ENCODE measurements at places on chromosomes 6 and 20.

DNA sequence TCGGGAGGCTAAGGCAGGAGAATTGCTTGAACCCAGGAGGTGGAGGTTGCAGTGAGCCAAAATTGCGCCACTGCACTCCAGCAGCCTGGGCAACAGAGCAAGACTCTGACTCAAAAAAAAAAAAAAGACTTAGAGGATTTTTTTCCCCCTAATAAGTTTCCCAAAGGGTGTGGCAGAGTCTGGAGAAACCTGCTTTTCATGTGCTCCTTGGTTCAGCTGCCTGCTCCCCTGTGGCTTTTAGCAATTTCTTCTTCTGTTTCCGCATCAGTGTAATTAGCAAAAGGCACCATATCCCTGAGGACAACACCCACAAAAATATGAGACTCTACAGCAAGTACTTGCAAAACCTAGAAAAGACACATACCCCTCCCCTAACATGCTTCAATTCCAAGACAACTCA lies 28.6 kb upstream of the ZNF133 start:
- no peak for DNase-seq

- no peak for DNase-seq
Observed at GRCh38 chr6:97925504-97925903, 642.5 kb upstream of the MMS22L start.

- DNase-seq: peak; percentile 94
Observed at GRCh38 chr6:113858480-113859348, 1.6 kb downstream of the MARCKS start.

DNA sequence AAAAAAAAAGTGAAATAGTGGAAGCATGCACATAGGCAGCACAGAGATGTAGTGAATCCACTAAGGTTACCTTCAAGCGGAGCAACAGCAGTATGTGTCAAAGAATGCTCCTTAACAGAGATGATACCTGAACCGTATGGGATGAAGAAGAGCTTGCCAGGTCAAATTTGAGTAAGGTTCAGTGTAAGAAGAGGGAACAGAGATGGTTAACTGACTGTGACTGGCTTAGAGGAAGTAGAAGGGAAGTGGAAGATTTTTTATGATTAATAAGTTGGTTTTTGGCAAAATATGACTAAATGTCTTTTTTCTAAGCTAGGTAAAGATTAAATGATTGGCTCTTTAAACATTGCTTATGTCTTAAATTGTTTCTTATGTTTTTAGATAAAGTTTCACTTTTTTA lies 52.6 kb upstream of the C20orf144 start:
- no peak for DNase-seq

DNA sequence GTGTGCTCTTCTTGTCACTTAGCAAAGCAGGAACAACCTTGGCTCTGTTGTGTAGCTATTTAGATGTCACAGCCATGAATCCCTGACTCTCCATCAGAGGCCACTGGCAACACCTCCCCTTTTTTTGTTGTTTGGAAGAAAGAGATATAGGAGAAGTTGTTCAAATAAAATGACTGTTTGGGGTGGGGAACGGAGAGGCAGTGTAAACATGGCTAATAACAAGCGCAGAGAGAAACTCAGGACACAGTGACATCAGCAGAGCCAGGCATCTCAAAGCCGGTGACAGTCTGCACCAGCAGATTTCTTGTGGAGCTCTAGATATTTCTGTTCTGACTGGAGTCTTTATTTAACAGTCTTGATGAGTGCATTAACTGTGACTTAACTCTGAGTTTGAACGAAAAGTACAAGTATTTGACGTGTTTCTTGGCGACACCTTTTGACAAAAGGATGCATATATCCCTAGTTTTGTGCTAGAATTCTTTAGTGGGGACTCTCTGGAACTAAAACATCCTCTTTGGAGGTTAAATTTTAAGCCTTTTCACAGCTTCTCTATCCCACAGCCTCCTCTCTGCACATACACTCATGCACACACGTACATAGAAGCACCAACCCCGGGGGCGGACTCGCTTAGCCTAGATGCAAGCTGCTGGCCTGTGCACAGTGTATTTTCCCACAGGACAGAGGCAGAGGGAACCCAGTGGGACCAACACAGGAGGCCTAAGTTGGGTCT lies 53.8 kb downstream of the ADAT2 start:
- no peak for DNase-seq

DNA sequence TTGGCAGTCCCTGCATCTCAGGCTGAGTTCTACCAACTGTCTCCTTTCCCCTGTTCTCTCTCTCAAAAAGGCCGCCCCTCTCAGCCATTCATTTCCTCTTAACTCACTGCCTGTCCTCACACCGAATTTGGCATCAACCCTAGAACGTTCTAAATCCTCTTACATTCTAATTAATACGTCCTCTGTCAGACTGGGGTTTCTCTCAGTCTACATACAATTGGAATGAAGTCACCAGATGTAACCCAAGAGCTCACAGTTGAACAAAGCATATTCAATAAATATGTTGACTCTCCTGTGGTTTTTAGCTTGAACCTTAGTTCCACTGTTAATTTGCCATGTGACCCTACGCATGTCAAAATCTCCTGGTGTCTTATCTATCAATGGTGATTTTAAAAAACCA lies 269.6 kb downstream of the CLIC5 start:
- no peak for DNase-seq

DNA sequence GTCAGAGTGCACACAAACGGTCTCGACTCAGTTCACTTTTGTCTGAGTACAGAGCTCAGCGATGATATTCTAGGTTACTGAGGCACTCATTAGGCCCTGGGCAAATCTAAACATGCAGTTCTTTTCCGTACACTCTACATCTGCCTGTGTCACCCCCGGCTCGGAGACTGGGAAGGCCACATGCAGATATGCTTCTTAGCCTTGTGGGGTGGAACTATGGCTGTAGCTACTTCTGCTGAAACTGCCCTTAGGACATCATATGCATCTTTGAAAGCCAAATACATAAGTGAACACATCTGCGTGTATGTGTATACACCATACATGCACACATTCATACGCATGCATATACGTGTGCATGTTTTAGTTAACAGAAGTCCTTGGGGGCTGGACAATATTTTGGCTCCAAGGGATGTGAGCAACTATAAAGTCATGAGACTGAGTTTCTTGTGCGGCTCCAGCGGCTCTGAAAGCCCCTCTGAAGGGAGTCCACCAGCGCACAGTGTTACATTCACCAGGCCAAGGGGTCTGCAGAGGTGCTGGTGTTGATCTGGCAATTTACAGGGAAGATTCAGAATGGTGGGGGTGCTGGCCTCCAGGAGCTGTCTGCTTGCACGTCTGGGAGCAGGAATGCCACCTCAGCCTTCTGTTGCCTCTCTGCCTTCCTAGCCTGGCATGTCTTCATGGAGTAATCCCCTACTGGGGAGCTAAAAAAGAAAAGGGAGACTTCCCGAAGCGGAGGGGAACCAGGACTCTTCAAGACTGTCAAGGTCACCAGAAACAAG lies 31.6 kb downstream of the PSMG4 start:
- DNase-seq: no peak

DNA sequence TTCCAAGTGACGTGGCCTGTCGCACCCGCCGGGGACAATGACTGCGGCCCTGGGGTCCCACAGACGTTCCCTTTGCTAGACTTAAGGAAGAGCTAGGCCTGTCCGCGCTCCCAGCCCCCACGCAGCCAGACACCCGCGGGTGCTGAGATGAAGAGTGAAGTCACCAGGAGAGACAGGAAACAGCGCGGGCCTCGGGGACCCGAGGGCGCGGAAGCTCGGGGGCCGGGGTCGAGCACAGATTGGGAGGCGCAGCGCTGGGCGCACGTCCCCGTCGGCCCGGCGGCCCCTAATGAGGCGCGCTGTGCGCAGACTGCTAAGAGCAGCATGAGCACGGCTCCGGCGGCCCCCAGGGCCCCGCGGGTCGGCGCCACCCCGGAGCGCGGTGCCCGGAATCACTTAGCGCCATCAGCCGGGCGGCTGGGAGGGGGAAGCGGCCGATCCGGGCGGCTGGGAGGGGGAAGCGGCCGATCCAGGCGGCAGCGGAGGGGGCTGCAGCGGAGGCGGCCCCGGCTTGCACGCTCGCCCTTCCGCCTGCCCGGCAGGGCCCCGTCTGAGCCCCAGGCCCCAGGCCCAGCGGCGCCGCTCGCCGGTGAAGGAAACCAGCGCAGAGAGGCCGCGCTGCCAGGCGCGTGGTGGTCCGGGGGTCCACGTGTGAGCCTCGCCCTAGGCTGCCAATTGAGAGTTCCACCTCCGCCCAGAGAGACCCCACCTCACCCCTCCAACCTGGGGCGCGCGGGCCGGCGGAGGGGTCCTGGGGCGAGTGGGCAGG lies 8.3 kb upstream of the AVP start:
- peak; percentile 37 for DNase-seq

DNA sequence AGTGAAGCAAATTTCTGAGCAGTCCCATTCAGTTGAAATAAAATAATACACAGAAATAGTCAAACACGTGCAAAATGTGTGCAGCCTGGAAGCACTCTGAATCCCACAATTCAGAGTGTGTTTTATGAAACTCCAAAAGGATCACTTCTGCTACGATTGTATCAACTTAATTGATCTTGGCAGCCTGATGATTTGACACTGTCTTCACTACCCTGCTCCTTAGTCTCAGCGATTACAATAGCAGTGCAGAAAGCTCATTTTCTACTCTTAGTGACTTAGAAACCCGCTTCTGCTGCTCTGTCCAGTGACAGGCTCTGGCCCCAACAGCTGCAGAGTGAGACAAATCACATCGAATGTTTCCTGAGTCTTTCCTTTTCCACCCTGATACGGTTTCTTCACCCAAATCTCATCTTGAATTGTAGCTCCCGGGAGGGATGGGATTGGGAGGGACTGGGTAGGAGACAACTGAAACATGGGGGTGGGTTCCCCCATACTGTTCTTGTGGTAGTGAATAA lies 16.2 kb upstream of the EMILIN3 start:
- no peak for DNase-seq

DNA sequence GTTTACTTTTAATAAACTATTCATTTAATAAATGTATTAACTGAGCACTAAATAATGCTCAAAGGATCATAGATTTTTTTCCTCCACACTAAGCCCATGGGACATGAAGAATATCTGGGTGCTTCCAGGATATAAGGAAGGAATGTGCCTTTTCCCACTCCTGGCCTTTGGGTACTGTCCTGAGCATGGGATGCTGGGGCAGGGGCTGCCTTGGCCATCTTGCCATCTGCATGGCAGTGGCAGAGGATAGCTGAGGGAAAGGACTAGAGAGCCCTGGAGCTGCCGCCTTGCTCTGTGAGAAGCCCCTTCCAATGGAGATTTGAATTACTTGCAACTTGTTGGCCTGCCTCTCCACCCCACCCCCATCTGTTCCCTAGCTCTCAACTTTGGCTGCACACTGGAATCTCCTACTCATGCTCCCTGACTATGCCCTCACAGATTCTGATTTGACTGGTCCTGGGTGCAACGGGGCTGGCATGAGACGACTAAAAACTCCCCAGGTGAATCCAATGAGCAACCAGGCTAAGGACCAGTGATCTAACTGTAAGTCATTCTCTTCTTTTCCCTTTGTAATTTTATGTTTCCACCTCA lies 15.6 kb downstream of the DDRGK1 start:
- no peak for DNase-seq

DNA sequence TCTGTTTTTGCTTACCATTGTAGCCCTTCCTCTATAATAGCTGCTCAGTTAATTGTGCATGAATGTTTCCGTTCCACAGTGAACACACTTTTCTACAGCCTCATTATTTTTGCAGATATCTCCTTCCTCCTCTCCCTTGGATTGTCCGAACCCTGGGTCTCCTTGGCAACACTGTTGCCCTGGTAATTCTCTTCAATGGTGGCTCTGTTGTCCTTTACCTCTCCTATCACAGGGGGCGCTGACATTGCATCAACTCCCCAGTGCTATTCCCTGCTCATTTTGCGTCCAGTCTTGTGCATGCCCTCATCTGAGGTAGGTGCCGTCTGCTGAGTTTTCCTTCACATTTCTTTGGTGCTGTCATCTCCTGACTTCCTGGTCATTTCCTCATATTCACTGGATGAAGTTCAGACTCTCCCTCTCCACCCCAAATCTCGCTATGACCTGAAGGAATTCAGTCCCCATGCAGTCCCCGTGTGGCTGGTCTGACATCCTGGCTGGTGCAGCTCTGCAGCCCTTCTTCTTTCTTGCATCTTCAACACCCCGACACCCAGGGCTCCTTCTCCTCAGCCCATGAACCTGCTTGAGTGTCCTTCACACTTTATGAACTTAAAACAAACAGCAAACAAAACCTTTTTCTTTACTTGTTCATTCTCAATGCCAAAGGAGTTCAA lies 21.1 kb downstream of the PHACTR2 start:
- no peak for DNase-seq

- no peak for DNase-seq
Observed at GRCh38 chr20:58466729-58467571, 48.2 kb downstream of the APCDD1L start.

- no peak for DNase-seq
Observed at GRCh38 chr6:112910256-112910655, 563.1 kb downstream of the RFPL4B start.

DNA sequence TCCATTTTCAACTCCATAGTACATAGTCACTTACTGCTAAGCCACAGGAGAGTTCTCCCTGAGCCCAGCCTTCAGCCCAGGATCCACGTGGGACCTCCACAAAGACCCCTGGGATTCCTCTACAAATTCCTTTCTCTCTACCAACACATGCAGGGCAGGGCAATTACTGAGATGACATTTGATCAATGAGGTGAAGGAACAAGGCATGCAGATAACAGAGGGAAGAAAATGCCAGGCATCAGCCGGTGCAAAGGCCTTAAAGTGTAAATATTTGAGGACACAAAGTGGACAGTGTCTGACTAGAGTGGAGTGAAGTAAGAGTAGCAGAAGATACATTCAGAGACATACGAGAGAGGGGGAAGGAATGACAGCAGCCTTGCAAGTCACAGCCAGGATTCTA lies 70.2 kb downstream of the HS3ST5 start:
- DNase-seq: no peak

DNA sequence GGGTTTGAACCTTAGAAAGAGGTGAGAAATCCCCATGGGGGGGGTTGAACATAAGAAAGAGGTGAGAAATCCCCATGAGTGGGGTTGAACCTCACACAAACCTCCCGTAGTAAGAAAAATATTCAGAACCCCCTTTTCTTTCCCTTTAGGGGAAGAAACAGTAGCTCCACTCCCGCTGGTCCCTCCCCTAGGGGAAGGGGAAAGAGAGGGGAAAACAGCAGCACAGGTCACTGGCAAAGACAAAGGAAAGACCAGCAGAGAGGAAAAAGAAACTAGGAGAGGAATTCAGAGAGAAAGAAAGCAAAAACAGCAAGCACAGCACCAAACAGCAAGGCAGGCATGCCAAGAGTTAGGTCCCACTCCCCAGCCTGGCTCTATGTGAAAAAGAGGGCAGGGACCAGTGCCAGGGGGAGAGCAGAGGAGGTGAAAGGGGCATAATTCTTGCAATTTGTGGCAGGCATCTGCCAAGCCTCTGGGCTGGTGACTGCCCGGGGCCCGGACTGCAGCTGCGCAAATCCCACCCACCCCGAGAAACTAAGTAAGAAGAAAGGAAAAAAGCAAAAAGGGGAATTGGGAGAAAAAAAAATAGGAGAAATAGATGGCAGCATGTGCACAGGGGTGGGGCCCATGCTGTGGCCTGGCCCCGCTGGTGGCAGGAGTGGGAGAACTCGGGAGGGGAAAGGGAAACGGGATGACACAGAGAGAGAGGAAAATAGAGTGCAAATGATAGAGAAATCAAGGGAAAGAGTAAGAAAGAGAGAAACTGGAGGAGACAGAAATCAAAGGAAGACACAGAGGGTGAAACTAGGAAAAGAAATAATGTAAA lies 15.1 kb upstream of the GOPC start:
- DNase-seq: no peak

GRCh38 chr20:44159711-44160110 lies 27.3 kb downstream of the JPH2 start:
- no peak for DNase-seq
